ENCODE measurements at places on chromosomes 12 and 14.
A peak's percentile ranks its signal among the peaks of the same experiment; 100 is the strongest.

DNA sequence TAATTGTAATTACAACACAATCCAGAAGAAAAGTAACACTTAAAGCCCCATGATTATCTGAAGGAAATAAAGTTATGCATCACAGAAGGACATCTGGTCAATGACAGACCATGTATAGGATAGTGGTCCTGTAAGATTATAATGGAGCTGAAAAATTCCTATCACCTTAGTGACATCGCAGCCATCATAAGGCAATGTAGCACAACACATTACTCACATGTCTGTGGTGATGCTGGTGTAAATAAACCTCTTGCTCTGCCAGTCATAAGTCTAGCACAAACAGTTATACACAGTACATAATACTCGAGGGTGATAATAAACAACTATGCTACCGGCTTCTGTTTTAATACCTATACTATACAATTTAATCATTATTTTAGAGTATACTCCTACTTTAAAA lies 11.2 kb downstream of the ATG2B start:
- DNase-seq = no peak

DNA sequence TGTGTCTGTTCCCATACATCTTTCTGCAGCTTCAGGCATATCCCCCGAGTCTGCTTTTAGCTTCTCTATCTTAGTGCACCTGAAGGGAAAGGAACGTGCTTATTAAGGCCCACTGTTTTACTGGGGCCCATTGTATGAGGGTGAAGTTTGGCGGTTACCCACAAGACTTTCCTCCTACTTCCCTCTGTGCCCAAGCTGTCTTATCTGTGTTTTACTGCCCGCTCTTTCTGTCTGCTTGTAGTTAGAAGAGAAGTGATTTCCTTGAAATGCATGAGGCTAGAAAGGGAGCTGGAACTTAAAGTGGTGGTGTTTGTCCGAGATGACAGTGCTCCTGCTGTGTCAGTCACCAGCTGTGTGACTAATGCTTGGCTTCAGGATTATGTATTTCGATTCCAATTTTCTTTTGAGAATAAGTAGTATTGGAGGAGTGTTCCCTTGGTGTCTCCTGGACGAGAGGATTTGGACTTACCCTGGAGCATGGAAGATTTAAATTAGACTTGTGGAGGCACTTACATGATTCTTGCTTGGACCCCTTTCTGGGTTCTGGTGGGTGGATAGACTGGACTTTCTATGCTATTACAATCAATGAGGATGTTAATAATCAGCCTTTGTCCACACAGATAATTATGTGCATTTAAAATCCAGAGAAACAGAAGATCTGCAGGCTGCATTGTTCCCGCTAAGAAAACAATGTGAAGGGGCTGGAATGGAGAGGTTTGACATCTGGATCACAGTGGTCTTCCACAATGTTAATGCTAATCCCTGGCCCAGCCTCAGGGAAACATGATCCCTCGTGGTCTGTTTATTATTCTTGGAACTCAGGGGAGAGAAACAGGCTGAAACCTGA lies 13.9 kb upstream of the KRT86 start:
- DNase-seq = no peak

DNA sequence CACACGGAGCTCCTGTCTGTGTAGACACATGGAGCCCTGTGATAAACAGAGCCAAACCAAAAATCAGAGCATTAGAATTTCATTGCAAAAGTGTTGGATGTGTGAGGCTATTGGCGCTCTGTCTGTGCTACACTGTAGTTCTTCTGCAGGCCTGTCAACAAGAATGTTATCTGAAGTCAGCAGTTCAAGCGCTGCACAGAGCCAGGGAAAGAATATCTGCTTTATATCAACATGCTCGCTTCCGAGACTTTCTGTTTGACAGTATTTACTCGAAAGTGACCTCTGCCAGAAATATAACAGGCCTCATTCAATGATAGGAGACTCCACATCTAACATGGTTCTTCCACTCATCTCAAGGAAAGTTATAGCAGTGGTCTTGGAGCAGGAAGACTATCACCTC lies 118.3 kb downstream of the CCER1 start:
- no peak for DNase-seq

DNA sequence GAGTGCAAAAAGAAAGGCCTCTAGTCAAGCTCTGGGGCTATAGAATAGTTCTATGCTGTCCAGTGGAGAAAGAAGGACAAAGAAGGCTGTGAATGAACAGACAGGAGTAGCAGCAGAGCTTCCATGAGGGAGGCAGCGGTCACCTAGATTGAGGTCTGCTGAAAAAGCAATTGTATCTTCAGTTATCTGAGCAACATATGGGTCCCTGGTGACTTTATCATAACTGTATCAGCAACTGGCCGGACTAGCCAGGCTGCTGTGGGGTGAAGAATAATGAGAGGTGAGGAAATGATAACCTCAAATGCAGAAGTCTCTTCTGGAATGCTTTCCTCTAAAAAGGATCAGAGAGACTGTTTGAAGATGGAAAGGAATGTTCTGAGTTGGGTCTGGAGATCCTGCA lies 971.3 kb upstream of the TMEM132C start:
- DNase-seq = no peak

DNA sequence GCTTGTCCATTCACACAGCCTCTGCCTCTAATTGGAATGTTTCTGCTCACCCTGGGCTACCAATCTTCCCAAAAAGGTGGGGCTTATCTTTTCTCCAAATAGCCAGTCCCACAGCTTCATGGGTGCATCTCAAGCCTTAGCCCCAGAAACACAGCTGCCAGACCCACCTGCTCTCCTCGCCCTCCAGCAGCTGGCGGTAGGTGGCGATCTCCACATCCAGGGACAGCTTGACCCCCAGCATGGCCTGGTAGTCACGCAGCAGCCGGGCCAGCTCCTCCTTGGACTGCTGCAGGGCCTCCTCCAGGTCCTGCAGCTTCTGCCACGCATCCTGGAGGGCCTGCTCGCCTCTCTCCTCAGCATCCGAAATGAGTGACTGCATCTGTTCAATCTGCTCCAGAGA lies 11.1 kb downstream of the KRT77 start:
- DNase-seq = no peak

- no peak for DNase-seq
These were observed 11.0 kb downstream of the FKBP3 start for GRCh38 chr14:45123271-45123670.

DNA sequence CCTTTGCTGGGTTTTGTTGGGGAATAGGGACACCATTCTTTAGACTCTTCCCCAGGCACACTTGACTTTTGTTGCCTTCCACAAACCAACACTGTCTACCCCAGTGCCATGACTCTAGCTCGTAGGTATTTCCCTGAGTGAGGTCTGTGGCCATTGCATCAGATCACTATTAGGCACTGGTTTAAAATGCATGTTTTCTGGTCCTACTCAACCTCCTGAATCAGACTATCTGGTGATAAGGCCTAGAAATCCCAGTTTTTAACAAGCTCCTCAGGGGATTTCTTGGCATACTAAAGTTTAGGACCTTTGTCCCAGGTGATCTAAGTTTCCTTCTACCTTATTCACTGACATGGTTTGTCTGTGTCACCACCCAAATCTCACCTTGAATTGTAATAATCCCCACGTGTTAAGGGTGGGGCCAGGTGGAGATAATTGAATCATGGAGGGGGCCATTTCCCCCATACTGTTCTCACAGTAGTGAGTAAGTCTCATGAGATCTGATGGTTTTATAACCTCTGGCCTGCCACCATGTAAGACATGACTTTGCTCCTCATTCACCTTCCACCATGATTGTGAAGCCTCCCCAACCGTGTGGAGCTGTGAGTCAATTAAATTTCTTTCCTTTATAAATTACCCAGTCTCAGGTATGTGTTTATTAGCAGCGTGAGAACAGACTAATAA lies 87.8 kb upstream of the PSMC1 start:
- DNase-seq = no peak

DNA sequence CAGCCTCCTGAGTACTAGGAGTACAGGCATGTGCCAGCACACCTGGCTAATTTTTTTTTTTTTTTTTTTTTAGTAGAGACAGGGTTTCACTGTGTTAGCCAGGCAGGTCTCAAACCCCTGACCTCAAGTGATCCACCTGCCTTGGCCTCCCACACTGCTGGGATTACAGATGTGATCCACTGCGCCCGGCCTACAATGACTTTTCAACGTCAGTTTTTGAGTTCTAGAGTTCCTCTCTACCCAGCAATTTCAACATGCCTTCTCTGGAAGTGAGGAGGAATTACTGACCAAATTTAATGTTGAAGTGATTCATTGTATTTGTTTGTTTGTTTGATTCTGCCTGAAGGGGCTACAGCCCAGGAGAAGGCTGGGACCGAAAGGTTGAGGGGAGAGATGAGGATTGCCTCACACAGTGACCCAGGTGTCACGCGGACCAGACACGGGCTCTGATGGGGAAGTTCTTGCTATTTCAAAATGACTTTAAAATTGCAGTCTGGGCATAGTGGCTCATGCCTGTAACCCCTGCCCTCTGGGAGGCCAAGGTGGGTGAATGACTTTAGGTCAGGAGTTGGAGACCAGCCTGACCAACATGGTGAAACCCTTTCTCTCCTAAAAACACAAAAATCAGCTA lies 8.6 kb upstream of the DENR start:
- DNase-seq = no peak

- DNase-seq = no peak
These were observed 40.2 kb downstream of the SH2B3 start for GRCh38 chr12:111445726-111446581.

- no peak for DNase-seq
These were observed 3.1 kb upstream of the KIF26A start for GRCh38 chr14:104135121-104135903.

- no peak for DNase-seq
These were observed 37.3 kb upstream of the ATXN2 start for GRCh38 chr12:111636209-111636945.

DNA sequence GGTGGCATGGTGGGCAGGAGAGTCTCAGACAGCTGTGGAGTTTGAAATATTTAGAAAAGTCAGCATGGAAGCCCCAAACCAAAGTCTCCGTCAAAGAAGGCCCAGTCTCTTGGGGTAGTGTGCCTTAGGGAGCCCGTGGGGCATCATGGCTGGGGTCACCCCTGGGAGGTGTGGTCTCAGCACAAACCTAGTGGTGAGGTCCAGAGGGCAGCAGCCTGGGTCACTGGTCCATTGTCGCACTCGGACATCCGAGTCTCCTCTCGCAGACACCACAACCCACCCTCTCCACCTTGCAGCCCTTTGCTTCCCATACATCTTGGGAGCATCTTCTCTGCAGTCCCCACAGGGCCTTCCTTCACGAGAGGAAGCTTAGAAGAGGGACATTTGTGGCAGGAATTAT lies 588.0 kb upstream of the TMEM132C start:
- no peak for DNase-seq

GRCh38 chr12:40597133-40597532 lies 95.1 kb upstream of the CNTN1 start:
- no peak for DNase-seq

GRCh38 chr12:132390287-132391076 lies 61.1 kb upstream of the GALNT9 start:
- no peak for DNase-seq

DNA sequence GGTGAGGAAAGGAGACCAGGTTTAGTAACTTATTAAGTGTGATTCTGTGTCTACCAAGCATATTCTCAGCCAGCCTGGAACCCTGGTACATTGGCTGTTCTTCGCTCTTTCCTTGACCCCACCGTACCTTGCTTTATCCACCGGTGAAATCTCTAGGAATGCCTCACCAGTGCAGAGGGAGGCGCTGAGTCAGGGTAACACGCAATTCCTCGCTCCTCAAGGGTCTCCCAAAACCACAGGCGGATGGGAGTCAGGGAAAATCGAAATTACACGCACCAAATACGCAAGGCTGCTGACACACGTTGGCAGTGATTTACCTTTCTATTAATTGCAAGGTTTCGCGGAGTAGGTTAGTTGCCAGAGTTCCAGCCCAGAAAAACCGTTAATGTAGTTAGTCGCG lies 845 bp downstream of the L3HYPDH start:
- no peak for DNase-seq

- no peak for DNase-seq
These were observed 543.4 kb downstream of the RPL10L start for GRCh38 chr14:46108228-46108627.

DNA sequence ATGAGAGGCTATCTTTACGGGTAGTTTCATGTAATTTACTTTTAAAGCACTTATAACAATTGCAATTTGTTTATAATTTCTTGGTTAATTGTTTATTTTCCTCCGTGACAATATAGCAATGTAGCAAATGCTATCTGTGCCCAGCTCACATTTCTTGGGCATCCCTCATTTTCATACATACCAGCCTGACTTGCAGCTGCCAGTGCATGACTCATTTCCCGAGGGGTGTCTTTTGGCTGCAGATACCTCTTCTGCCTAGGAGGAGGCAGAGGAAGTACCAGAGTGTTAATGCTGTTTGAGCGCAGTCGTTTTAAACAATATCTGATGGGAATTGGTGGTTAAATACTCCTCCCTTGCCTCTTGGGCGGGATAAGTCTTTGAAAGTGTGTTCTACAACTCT lies 104.2 kb upstream of the ABCD2 start:
- DNase-seq = peak; percentile 94

DNA sequence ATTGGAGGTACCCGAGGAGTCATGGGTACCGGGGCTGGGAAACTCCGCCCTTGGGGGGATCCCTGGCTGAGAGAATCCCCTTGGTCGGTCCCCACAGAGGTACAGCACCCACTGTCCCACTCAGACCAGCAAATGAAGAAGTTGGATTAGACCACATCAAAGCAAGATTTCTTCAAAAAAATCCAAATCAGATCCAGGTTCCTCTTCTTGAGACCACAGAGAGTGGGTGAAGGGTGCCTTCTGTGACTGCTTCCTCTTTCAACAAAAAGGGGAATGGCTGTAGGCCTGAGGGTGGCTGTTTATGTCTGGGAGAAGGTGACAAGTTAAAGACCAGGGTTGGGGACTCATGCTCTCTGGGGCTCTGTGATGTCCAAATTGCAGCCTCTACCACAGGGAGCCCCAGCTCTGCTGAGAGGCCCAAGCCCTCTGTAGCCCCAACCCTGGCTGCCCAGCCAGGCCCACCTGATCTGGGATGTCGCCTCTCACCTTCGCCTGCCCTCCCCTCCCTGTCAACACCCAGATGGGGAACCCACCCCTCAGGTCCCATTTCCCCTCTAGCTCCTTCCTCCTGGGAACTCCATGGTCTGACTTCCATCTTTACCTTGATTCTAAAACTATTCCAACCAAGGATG lies 50.9 kb downstream of the ZFP36L1 start:
- DNase-seq = no peak

All from GOT3 (cell line).